ENCODE measurements at places on chromosomes 12 and 14.

DNA sequence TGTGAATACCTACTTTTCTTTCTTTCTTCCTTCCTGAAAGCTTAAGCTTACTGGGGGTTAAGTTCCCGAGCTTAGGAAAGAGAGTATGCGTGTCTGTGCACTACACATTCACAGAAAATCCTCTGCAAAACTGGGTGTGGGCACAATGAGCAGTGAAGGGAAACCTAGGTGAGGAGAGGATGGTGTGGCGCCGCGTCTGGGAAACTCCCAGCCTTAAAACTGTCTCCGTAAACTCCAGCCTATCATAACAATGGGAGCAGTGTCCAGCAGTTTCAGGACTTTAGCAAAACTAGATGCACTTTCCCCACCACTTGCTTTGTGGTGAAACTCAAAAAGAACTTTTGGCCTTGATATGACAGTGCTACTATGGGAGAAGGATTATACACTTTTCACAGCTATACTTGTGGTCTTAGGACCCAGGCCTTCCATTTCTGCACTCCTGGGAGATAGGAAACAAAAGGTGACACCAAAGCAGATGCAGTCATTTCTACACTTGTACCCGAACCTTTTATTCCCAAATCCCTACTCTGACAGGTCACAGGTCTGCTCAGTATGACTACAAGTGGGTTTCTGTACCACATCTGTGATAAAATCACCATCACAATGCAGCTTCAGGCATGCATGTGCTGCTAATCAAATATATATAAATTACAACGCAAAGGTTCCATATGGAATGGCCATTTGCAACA lies 10.4 kb downstream of the AKAP5 start:
- DNase-seq: no peak

DNA sequence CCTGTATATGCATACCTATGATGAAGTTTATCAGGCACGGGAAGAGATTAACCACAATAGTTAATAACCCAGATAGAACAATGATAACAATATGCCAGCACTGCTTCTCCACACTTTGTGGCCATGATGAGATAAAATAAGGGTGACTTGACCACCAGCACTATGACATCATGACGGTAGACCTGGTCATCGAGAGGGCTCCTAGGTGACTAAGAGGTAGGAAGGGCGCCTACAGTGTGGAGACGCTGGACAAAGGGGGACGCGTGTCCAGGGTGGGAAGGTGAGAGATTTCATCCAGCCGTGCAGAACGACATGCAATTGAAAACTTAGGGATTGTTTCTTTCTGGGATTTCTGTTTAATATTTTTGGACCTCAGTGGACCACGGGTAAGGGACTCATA lies 221.8 kb upstream of the RTL1 start:
- no peak for DNase-seq

GRCh38 chr14:69114763-69115162 lies 38.2 kb downstream of the DCAF5 start:
- no peak for DNase-seq

- no peak for DNase-seq
These were observed 27.4 kb downstream of the PALS1 start for GRCh38 chr14:67268426-67269150.

DNA sequence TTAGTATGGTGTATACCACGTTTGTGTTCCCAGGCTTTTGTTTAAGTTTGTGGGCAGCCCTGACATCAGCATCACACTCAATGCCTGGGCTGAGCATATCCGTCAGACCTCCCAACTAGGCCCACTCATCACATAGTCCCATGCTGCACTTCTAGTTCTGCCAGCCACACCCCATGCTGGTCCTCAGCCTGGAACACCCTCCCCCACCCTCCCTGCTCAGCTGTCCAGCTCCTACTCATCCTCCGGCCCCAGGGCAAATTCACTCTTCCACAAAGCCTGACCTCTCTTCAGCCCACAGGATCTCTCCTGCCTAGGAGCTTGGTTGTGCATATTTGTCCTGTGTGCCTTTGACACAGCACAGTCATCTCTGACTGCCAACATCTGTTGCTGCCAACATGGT lies 3.9 kb upstream of the ENDOU start:
- DNase-seq: no peak

GRCh38 chr14:91258876-91259275 lies 14.4 kb upstream of the GPR68 start:
- DNase-seq: no peak

DNA sequence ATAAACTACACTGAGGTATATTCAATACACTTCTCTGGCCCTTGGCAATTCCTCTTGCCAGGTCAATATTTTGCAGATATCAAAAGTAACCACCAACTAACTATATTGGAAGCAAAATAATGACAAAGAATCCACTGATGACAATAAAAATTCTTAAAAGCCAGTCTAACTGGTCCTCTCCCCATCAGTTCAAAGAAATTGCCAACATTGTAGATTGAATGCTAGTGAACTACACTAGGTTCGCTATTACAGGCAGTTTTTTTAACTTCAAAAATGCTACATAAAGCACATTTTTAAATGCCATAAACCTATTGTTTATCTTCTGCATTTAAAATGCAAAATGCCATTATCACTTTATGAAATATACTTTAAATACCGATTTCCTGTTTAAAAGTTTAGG lies 4.0 kb downstream of the CDK17 start:
- no peak for DNase-seq

DNA sequence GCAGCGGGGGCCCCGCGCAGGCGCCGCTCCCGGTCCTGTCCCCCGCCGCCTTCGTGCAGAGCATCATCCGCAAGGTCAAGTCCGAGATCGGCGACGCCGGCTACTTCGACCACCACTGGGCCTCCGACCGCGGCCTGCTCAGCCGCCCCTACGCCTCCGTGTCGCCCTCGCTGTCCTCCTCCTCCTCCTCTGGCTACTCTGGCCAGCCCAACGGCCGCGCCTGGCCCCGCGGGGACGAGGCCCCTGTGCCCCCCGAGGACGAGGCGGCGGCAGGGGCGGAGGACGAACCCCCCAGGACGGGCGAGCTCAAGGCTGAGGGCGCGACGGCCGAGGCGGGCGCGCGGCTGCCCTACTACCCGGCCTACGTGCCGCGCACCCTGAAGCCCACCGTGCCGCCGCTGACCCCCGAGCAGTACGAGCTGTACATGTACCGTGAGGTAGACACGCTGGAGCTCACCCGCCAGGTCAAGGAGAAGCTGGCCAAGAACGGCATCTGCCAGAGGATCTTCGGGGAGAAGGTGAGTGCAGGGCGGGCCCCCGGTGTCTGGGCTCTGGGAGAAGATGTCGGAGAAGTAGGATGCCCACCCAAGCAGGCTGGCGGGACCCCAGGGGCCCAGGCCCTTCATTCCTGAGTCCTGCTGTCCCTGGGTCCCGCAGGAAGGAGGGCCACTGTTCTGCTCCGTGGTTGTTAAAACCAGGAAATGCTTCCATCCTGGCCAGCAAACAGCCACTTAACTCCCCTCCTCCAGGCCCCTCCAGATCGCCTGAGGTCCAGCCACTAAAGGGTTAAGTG lies 48.4 kb downstream of the PHETA1 start:
- no peak for DNase-seq

- DNase-seq: no peak
These were observed 46.6 kb upstream of the LTBP2 start for GRCh38 chr14:74658535-74659131.

DNA sequence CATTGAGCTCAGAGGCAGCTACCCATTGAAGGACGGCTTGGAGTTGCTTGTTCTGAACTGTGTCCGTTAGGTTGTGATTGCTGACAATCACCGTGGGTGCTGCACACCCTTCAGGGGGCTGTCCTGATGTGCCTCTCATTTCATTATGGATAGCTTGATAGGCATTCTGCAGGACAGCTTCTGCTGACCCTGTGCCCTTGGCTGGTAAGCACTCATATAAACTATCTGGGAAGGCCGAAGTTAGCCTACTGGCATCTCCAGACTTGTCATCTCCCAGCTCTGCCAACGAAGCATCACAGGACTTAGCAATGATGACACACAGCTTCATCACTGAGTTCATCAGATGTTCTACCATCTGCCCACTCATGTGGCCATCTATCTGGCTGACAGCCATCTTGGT lies 22.3 kb downstream of the AKAP3 start:
- no peak for DNase-seq

- no peak for DNase-seq
These were observed 106.8 kb downstream of the TMEM260 start for GRCh38 chr14:56686416-56686815.

- no peak for DNase-seq
These were observed 159.4 kb downstream of the SLC5A8 start for GRCh38 chr12:101050631-101051030.

DNA sequence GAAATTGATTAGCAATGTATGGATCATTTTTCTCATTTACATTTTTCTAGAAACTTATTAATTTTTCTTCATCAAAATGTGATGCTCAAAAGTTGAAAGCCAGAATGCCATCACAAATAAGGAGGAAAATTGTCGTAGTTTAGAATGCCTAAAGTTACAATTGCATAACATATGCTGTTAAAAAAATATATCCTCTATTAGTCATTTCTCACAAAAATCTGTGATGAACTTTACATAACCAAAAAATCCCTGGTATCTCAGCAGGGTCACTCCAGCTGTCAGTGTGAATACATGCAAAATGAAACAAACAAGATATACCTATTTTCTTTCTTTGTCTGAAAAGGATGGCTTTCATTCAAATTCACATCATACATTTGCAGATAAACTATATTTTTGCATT lies 358.9 kb downstream of the PAWR start:
- DNase-seq: no peak

DNA sequence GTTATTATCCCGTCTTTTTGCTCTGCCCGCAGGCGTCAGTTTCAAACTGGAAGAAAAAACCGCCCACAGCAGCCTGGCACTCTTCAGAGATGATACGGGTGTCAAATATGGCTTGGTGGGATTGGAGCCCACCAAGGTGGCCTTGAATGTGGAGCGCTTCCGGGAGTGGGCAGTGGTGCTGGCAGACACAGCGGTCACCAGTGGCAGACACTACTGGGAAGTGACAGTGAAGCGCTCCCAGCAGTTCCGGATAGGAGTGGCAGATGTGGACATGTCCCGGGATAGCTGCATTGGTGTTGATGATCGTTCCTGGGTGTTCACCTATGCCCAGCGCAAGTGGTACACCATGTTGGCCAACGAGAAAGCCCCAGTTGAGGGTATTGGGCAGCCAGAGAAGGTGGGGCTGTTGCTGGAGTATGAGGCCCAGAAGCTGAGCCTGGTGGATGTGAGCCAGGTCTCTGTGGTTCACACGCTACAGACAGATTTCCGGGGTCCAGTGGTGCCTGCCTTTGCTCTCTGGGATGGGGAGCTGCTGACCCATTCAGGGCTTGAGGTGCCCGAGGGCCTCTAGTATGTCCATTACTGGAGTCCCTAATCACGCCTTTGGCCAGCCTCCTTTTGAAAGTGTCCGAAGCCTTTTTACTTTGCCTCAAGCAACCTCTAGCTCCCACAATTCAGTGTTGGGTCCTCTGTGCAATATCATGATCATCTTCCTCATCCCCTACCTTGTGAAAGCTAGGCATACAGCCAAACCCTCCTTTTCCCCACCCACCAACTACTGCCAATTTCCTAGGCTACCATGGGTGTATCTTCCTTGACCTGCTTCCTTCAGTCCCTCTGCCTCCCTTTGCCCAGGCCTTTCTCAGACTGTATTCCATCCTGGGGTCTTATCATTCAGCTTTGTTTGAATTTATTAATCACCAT lies 891 bp downstream of the SPRYD4 start:
- peak; percentile 20 for DNase-seq

DNA sequence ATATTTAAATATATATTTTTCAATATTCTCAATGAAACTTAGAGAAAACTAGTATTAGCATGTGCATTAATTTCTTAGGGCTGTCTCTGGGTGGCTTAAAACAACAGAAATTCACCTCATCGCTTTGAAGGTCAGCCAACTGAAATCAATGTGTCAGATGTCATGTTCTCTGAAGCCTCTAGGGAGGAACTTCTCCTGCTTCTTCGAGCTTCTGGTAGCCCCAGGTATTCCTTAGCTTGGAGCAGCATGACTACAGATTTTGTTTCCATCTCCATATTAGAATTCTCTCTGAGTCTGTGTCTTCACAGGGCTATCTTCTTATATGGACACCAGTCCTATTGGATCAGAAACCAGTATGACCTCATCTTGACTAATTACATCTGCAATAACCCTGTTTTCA lies 221.5 kb downstream of the PDZRN4 start:
- DNase-seq: no peak

- no peak for DNase-seq
These were observed 125.8 kb downstream of the SLC38A4 start for GRCh38 chr12:46699986-46700385.

- DNase-seq: peak; percentile 23
These were observed 909.6 kb downstream of the VRK1 start for GRCh38 chr14:97706819-97707218.

GRCh38 chr12:65620046-65620445 lies 204.2 kb upstream of the HMGA2 start:
- DNase-seq: no peak

DNA sequence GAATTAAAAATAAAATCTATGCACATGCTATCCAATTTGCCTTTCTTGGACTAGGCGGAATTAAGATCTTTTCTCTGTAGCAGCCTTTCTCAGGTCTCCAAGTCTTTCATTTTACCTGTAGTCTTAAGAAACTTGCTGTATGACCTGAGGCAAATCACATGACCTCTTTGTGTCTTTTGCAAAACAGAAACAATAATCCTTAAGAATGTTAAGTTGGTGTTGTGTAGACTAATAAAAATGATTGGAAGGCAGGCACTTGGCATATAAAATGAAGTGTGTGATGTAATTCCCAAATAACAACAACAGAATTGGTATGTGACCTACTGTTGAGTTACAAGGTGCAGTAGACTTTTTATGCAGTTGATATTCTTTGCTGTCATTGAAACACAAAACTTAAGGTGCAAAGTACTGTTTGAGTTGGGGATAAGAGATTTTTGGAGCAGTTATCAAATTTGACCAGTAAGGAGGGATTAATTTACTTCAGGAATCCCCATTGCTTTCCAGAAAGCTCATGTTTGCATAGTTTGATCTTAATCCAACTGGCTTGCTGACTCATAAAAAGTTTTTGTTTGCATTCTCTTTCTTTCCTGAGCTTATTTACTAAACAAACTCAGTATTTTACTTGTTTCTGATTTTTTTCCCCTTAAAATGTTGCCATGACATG lies 51.4 kb downstream of the SUSD6 start:
- DNase-seq: no peak

DNA sequence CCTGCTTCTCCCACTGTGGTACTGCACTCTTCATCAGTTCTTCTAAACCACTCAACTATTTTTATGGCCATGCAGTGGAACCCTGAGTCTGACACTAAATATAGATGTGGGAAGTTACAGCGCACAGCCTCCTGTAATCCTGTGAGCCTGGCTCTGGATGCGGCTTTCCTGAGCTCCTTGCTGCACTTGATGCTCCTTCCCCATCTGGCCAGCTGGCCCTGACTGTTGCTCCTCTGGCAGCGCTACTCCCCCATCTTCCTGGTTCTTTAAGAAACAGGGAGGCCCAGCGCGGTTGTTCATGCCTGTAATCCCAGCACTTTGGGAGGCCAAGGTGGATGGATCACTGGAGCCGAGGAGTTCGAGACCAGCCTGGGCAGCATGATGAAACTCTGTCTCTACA lies 24.6 kb downstream of the IQSEC3 start:
- DNase-seq: no peak

GRCh38 chr12:120109570-120110267 lies 6.8 kb downstream of the RAB35 start:
- DNase-seq: no peak

- DNase-seq: no peak
These were observed 4.3 kb downstream of the PRKAB1 start for GRCh38 chr12:119672194-119672593.

All from activated CD4-positive, alpha-beta T cell treated with anti-CD3 and anti-CD28 coated beads, Interleukin-10, Interleukin-2, amounts not matched to agents 100 ng/mL and 50 ng/mL, durations not matched to agents 16 hours and 8 hours (primary cell).